CD4-positive, alpha-beta T cell treated with Interleukin-12 subunit alpha and Interleukin-12 subunit beta, for 1 hour (primary cell): ENCODE measurements at places on chromosomes 3 and 15.

DNA sequence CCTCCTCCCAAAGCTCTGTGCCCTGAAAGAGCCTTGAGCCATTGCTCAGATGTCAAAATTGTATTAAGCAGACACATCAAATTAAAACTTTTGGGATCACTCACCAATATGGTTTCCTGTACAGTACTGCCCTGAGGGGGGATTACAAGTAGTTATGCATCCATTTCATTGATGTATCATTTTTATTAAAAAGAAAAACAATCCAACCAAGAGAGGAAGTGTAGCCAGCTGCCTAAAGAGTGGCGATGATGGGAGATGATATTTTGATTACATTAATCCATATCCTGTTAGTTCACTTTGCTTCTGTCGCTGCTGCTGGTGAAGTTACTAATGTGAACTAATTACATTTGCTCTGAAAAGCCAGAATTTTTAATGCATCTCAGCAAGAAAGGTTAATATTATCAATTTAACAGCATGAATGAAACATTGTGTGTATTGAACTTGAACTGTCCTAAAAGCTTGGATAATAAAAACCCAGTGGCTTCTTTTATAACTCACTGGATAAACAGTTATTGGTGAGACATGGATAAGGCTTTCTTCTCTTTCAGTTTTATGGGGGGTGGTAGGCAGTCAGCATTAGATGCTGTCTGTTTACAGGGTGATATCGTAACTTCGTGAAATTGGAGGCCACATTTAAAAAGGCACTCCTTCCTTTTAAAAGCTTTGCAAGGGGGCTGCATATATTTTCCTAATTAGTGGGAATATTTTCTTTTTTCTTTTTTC lies 87.7 kb downstream of the IGF1R start:
- no peak for DNase-seq

GRCh38 chr3:171410186-171410585 lies 50.0 kb downstream of the TNIK start:
- no peak for DNase-seq

GRCh38 chr3:17087509-17087908 lies 202.8 kb downstream of the PLCL2 start:
- peak; percentile 21 for DNase-seq

GRCh38 chr3:20811631-20812030 lies 625.6 kb upstream of the SGO1 start:
- DNase-seq, result no peak

DNA sequence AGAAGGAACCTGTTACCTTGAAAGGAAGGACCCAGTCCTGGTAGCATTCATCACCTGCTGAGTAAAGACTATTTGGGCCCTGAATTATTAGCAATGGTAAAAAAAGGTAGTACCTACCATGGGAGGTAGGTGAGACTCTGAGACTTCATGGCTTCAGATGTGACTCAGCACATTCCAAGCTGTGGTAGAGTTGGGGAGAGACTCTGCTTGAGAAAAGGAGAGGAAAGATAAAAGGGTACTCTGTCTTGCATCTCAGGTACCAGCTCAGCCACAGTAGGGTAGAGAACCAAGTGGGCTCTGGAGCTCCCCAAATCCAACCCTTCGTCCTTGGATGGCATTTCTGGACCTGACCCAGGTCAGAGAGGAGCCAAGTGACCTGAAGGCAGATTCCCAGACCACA lies 430.4 kb downstream of the TBL1XR1 start:
- no peak for DNase-seq

GRCh38 chr15:58329781-58330671 lies 101.8 kb upstream of the LIPC start:
- no peak for DNase-seq

DNA sequence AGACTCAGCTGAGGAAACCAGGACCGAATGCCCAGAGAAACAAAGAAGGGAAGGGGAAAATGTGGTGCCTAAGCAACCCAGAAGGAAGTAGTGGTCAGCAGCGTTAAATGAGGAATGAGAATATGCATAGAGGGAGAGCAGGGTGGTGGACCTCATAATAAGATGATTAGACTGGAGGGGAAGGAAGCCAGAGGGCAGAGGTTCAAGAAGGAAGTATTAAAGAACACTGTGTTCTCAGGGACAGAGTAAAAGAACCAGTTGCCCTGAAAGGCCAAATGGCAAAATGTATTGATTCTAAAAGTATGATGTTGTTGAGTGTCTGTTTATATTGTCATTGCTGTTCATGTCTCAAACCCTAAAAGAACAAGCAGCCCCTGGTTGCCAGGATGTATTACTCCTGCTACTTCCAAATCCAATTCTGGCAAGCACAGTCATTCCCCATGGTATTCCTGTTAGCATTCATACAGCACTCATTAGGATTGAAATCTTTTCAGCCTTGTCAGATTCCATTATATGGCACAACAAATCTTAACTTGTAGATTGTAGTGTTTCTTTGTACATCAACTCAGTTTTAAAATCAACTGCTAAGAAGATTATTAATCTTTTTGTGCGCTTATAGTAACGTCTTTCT lies 23.4 kb downstream of the P2RY1 start:
- no peak for DNase-seq

DNA sequence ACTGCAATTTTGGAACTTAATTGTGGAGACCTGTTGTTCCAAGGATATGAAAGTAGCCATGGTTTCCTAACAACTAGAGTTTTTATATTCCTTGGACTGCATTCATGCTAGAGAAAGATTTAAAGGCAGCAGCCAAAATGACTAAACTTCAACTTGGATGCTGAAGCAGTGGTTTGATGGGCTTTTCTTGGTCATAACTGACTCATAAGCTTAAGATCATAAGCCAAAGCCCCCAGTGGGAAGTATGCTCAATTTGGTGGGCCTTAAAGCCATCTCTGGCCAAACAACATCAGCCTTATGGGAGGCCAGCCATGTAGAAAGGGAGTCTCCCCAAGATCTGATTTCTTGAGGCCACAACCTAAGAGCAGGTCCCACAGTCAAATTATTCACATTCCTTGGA lies 80.2 kb downstream of the ZNF280D start:
- DNase-seq, result no peak

DNA sequence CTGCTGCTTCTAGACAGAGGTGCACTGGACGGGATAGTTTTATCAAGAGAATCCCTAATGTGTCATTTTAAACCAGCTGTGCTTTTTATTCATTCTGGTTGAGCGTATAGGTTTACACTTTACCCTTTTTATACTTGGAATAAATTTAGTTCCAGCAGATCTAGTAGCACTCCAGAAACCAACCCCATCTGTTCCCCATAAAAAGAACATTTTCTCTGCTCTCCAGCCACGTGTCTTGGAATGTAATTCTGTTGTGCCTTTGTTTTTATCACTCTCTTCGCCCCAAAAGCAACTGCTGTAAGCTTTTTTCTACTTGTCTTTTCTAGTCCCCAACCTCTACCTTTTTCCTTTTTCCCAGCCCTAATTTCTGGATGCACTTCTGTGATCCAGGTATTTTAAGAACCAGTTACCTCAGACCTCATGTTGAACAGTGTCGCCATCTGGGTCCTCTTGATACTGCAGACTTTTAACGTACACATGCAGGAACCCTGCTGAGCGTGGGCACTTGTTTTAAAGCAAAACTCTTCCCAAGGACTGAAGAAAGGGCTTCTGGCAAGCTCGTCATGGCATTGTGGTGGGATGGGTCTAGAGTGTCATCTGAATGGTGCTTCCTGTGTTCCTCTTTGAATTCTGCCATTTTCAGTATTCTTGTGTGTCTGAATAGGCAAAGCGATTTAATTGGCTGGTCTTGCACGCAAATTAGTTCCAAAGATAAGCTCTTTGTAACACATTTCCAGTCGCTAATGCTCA lies 5.7 kb upstream of the EXOG start:
- DNase-seq, result no peak
